ENCODE measurements at places on chromosomes 12 and 14. TPM values are rescaled to one million over a fixed set of nuclear protein-coding genes. Genes with fewer than 3 reads are reported as not detected.

SMOC1 gene
- total RNA-seq, result not detected

C12orf56 gene
- total RNA-seq, result not detected

FBXO33 gene
- 9.5 TPM for total RNA-seq

ASCL1 gene
- total RNA-seq, result not detected

SAMD15 gene
- 2.4 TPM for total RNA-seq

USP44 gene
- total RNA-seq, result 6.9 TPM

AMDHD1 gene
- total RNA-seq, result 1.1 TPM

DNA sequence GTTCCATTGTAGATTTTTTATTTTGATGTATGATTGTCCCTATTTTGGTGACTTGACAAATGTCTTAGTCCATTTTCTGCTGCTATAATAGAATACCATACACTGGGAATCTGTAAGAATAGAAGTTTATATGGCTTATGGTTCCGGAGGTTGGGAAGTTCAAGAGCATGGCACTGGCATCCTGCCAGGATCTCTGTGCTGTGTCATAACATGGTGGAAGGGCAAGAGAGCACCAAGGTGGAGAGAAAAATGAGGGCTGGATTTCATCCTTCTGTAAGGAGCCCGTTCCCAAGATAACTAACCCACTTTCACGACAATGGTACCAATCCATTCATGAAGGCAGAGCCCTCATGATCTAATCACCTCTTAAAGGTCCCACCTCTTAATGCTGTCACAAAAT lies 176.7 kb downstream of the TMEM132D start:
- H3K27me3 ChIP-seq, result no peaks in the 10 kb centered on the region
- DNase-seq, result no peak
- H3K4me1 ChIP-seq, result no peaks in the 10 kb centered on the region
- H3K27ac ChIP-seq, result no peak overlapping the region

- DNase-seq, result peak; percentile 69
- H3K36me3 ChIP-seq, result no peaks in the 10 kb centered on the region
- H3K27ac ChIP-seq, result peak overlapping the region; percentile 37
- no peaks in the 10 kb centered on the region for H3K27me3 ChIP-seq
These were observed 103.3 kb downstream of the RBM19 start for GRCh38 chr12:113862590-113863454.

DNA sequence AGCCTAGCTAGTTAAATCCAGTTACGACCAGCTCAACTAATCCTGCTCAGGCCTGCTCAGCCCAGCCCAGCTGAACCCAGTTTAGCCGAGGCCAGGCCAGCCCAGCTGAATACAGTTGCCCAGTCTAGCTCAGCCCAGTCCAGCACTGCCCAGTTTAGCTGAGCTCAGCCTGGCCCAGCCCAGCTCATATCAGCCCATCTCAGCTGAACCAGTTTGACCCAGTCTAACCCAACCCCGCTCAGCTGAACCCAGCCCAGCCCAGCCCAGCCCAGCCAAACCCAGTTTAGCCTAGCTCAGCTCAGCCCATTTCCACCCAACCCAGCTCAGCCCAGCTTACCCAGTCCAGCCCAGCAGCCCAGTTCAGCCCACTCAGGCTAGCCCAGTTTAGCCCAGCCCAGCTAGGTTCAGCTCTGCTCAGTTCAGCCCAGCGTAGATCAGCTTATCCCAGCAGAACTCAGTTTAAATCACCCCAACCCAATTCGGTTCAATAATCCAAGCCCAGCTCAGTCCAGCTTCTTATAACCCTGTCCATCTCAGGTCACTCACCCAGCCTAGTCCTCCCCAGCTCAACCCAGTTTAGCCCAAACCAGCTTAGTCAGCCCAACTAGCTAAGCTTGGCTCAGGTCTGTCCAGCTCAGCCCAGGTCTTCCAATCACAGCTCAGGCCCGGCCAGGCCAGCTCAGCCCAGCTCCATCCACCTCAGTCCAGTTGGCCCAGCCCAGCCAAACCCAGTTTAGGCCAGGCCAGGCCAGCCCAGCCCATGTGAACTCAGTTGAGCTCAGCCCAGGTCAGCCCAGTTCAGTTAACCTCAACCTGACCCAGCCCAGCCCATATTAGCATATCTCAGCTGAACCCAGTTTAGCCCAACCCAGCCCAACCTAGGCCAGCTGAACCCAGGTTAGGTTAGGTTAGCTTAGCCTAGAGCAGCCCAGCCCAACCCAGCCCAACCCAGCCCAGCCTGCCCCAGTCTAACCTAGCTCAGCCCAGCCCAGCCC lies 76.7 kb downstream of the TMEM121 start:
- no peaks in the 10 kb centered on the region for H3K27me3 ChIP-seq
- no peak overlapping the region for H3K4me3 ChIP-seq
- no peak for DNase-seq
- H3K36me3 ChIP-seq, result no peaks in the 10 kb centered on the region
- no peaks in the 10 kb centered on the region for H3K4me1 ChIP-seq
- no peak overlapping the region for H3K27ac ChIP-seq

GRCh38 chr12:32051511-32052211 lies 55.0 kb upstream of the BICD1 start:
- no peaks in the 10 kb centered on the region for H3K27me3 ChIP-seq
- peak; percentile 17 for DNase-seq
- no peaks in the 10 kb centered on the region for H3K36me3 ChIP-seq
- H3K4me1 ChIP-seq, result no peaks in the 10 kb centered on the region
- no peak overlapping the region for H3K4me3 ChIP-seq

GRCh38 chr14:50371546-50371945 lies 25.1 kb downstream of the CDKL1 start:
- H3K4me1 ChIP-seq, result no peaks in the 10 kb centered on the region
- no peaks in the 10 kb centered on the region for H3K36me3 ChIP-seq
- H3K4me3 ChIP-seq, result no peak overlapping the region

DNA sequence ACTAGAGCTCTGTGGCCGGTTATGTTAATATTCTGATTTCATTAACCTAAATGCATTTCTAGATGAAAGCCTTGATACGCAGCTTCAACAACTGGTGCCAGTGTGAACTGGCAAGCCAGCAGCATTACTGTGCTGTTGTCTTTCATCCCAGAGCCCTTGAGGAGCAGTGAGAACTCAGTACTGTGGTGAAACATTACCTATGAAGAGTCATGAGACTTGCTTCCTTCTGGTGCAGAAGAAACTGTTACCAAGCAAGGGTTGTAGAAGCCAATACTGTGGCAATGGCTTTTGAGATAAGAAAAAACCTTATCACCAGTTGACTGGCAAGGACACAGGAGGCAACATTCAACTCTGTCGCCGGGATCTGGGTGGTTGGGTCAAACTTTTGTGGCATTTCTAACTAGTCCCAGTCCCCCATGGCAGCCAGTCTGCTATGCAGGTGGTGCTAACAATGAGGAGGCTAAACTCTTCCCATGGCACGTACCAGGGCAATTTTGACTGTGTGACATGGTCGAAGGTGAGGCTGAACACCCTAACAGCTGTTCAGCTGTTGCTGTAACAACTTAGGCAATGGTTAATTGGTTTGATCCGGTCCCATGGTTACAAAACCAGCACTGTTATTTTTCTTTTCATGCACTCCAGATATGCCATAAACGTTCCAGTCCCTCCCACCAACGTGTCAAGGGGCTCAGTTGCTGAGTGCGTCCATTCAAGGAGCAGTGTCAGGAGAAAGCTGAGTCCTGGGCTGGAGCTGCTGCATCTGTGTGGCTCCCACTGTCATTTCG lies 12.6 kb upstream of the LGALS3 start:
- no peaks in the 10 kb centered on the region for H3K36me3 ChIP-seq
- no peaks in the 10 kb centered on the region for H3K4me1 ChIP-seq
- H3K27me3 ChIP-seq, result no peaks in the 10 kb centered on the region
- H3K4me3 ChIP-seq, result no peak overlapping the region

DNA sequence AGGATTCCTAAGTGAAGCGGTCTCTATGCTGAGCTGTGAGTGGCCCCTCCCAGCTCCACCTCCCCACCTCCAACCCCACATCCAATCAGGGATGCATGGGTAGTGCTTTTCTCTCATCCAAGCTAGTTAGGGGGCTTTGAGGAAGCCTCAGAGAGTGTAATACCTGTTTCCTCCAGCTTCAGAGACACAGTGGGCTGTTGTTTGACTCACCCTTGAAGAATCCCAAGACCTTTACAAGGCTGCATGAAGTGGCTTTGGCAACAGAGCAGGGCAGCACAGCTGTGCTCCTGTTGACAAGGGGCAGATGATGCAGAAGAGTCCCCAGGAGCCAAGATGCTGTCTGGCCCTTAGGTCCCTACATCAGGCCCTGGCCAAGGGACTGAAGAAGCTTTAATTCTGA lies 27.1 kb upstream of the CLMN start:
- no peaks in the 10 kb centered on the region for H3K4me1 ChIP-seq
- no peaks in the 10 kb centered on the region for H3K36me3 ChIP-seq
- H3K27ac ChIP-seq, result no peak overlapping the region
- no peaks in the 10 kb centered on the region for H3K27me3 ChIP-seq
- no peak for DNase-seq
- H3K4me3 ChIP-seq, result no peak overlapping the region

- no peaks in the 10 kb centered on the region for H3K36me3 ChIP-seq
- H3K27me3 ChIP-seq, result no peaks in the 10 kb centered on the region
- H3K4me1 ChIP-seq, result peaks cover 18% of the 10 kb centered on the region
- H3K27ac ChIP-seq, result peak overlapping the region; percentile 49
- DNase-seq, result no peak
These were observed 632 bp downstream of the NYNRIN start for GRCh38 chr14:24399447-24399822.

DNA sequence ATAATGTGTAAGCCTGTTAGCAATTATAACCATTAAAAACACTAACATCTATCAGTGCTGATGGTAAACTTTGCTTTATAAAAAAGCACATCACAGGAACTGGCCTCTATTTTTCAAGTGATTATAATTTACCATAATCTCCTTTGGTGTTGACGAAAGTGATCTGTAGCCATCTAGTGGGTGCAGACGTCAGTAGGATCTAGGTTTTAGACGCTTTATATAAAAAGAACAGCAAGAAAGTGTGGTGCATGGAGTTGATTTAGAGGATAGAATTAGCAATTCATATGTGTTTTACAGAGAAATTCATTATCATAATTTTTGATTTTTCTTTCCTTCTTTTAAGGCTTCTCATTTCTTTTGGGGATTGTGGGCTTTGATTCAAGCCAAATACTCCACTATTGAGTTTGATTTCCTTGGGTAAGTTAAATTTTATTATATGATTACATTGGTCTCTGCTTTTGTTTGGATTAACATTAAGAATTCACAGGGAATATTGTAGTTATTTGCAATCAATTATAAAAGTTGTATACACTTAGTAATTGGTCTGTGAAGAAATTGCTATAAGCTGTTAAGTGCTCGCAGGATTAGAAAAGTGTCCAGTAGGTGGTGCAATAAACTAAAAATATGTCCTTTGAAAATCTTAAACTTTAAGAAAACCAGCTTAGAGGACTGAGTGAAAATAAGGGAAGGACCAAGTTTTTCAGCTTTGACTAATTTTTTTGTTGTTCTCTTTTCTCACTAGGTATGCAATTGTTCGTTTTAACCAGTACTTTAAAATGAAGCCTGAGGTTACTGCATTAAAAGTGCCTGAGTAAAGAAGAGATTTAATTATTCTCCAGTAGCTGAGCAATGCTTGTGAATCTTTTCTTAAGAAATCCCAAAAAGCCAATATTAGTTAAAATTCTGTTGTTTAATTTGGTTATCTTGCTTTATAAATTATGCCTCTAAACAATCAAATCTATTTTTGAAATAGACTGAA lies 59.5 kb downstream of the ETNK1 start:
- H3K27me3 ChIP-seq, result no peaks in the 10 kb centered on the region
- peaks cover 24% of the 10 kb centered on the region for H3K36me3 ChIP-seq
- H3K27ac ChIP-seq, result no peak overlapping the region

Data from A673 (cell line).